Esophagus (tissue), 2 donors: ENCODE measurements at places on chromosomes 7 and 10. TPM values are rescaled to one million over a fixed set of nuclear protein-coding genes. Genes with fewer than 3 reads are reported as not detected.

Gene NOS3
- polyA plus RNA-seq, result 4.5 TPM

Gene MMD2
- not detected for polyA plus RNA-seq

Gene CDHR1
- polyA plus RNA-seq, result 16.1 TPM

Gene INTS1
- 36.6 TPM for polyA plus RNA-seq
